ENCODE measurements at places on chromosomes 16 and 17. TPM values are rescaled to one million over a fixed set of nuclear protein-coding genes. Genes with fewer than 3 reads are reported as not detected.

MBTPS1 gene
- 146 TPM for total RNA-seq

CSH2 gene
- 0.66 TPM for total RNA-seq

SRP68 gene
- 74.9 TPM for total RNA-seq

RSKR gene
- 31.3 TPM for total RNA-seq

TAT gene
- 0.07 TPM for total RNA-seq

All from mesothelial cell of epicardium (in vitro differentiated cells).